HS-27A (cell line): ENCODE measurements at places on chromosomes 1 and 21.
A peak's percentile ranks its signal among the peaks of the same experiment; 100 is the strongest.

- DNase-seq, result no peak
Observed at GRCh38 chr1:202351725-202352124, 3.2 kb downstream of the PPP1R12B start.

- DNase-seq, result no peak
Observed at GRCh38 chr1:212606395-212607205, 2.0 kb upstream of the ATF3 start.

DNA sequence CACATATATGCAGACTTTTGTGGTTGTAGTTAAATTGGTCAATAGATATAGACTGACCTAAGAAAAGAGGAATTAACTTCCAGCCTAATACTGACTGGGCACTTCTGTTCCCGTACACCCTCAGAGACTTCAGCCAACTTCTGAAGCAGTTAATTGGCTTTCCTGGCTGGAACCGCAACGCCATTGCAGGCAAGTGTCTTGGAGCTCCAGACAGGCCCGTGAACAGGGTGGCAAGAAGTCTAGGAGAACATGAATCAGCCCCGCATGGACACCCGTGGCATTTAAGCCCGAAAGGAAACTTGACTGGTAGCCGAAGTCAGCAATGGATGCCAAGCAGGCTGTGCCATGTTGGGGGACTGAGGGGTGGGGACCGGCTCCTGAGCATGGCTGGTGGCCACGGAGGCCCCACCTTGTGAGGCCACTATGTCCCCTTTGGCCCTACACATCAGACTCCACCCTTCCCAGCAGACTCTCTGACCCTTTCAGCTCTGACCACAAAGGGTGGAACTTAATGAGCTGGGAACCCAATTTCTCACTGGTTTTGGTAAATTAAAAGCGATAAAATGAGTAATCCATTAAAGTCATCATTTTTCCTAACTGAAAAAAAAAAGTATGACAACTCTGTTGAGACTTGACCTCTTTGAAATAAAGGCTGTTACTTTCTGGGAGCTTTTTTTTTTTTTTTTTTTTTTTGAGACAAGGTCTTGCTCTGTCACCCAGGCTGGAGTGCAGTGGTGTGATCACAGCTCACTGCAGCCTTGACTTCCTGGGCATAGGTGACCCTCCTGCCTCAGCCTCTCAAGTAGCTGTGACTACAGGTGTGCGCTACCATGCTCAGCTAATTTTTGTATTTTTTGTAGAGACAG lies 54.1 kb downstream of the RUNX1 start:
- DNase-seq, result no peak

GRCh38 chr1:200452850-200453552 lies 43.2 kb upstream of the ZNF281 start:
- no peak for DNase-seq

- DNase-seq, result no peak
Observed at GRCh38 chr1:215418876-215419447, 148.1 kb upstream of the KCTD3 start.

DNA sequence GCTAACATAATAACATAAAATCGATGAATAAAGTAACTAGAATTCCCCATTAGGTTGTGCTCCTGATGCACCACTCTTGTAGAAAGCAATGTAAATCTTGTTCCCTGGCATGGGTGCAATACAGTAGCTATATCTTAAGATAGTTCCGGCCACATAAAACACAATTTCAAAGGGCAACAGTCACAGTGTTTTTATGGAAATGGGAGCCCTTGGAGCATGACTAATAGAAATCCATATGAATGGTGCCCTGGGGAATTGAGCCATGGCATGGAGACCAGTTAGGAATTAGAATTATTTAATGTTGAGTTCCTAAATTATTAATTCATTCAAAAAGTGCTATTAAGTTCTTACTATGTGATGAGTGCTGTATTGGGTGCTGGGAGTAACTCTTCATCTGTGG lies 118.7 kb downstream of the KCNK2 start:
- no peak for DNase-seq

- DNase-seq, result no peak
Observed at GRCh38 chr1:15706751-15707150, 22.6 kb downstream of the PLEKHM2 start.

DNA sequence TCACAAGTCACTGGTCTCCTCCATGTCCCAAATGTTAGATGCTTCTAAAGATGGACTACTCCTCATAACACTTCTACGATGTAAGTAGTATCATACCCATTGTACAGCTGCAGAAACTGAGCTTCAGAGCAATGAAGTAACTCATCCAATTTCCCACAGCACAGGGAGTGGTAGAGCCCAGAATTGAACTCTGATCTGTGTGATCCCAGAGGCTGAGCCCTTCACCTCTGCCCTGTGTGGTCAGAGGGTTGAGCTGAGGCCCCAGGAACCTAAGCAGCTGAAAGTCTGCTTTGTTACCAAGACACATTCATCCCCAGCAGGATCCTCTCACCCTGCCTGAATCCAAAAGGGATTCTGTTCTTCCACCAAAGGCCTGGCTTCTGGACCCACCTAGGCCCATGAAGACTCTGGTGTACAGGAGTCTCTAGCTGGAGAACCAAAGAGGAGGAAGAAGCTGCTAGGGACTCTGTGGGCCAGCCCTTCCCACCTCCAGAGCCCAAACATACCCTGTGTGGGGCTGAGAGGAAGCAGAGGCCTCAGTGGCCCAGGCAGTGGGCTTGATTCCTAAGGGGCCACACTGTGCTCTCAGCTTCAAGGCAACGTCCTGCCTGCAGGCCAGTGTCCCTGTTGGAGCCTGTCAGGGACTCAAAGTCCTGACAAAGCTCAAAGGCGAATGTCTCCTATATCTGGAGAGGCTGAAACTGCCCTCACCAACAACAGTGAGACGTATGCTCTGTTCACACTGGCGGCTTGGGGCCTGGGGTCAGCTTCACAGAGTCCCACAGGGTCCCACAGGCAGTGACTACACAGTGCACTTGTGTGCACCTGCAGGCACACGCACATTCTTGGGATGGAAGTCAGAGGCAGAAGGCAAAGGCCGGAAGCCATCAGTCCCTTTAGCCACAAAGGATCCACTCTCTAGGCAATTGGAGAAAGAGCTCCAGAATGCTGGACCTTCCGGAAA lies 40.4 kb upstream of the SLC30A1 start:
- DNase-seq, result no peak

DNA sequence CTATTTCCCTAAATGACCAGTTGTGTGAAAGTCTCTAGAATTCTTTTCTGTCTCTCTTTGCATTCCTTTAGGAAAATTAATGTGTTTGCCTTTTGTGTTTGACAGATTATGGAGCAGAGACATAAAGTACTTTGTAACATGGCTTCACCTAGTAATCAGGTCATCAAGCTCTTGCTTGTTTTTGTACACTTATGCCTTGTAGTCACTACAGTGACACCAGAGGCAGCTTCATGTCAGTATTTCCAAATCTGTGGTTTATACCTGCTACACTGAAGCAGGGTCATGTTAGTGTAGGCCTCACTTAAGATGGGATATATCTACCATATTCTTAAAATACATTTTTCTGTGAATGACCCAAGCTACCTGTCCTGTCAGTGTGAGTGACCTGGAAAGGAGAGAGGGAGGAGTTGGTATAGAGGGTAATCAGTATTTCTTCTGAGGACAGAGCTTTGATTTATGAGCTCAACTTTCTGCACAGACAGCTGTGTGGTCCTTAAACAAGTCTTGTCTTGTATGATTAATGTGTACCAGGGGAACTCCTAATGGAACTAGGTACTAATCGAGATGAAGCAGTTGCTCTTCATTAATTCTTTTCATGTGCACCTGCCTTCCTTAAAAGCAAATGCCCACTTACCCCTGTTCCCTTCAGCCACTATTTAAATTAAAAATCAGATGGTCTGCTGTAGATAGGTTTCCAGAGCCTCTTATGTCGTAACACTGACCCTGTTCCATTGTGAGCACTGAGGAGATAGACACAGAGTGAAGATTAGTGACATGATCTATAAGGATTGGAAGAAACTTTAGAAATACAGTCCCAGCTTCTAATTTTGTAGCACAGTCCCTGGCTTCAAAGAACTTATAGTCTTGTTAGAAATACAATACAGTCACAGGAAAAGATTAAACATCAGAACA lies 45.7 kb downstream of the MACO1 start:
- DNase-seq, result no peak

DNA sequence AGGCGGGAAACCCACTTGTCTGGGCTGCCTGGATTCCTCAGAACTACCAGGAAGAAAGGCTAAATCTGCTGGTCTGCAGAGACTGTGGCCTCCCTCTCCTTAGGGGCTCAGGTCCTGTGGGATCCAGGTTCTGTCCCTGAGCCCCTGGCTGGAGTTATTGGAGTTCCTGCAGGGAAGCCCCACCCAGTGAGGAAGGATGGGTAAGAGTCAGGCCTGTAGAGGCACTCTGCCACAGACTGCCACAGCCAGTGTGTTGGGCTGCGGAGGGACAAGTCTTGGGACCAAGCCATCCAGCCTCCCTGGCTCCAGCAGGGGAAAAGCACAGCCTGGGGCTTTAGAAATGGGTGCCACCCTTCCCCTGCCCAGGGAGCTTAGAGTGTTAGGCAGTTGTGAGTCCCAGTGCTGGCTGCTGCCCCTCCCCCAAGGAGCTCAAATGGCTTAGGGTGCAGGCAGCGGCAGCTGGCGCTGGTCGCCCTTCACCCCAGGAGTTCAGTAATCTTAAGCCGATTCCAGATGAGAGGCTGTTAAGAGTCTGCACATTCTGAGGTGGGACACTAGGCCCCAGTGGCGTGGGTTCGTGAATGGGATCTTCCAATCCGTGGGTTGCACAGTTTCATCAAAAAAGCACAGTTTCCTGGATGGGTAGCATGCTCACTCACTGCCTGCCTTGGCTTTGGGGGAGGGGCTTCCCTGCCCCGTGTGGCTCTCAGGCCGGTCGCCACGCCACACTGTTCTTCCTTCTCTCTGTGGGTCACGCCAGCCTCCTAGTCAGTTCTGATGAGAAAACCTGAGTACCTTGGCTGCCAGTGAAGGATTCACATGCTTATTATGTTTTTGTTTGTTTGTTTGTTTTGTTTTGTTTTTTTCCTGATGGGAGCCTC lies 57.6 kb upstream of the FMO3 start:
- DNase-seq, result no peak

- DNase-seq, result no peak
Observed at GRCh38 chr1:100456880-100457279, 81.1 kb upstream of the GPR88 start.

GRCh38 chr1:47893412-47893811 lies 103.8 kb downstream of the TRABD2B start:
- no peak for DNase-seq

DNA sequence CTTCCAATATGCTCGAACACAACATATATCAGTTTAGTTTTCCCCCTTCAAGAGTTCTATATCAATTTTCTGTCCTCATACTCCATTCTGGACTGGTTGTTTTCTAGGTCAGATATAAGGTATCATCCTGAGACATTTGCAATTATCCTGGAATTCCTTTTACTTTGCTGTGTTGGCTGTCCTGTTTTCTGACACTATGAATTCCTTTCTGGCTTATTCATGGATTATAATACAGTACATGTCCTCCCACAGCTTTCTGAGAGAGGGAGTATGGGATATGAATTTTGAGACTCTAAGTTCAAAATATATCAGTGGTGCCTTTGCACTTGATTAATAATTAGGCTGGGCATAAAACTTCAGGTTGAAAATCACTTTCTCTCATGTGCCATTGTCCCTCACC lies 11.9 kb downstream of the PHTF1 start:
- DNase-seq, result peak; percentile 7

GRCh38 chr1:12501661-12502060 lies 116.3 kb downstream of the DHRS3 start:
- DNase-seq, result no peak

- no peak for DNase-seq
Observed at GRCh38 chr1:94032637-94033036, 88.3 kb downstream of the ABCA4 start.

- no peak for DNase-seq
Observed at GRCh38 chr1:26724118-26724517, 28.3 kb downstream of the ARID1A start.

DNA sequence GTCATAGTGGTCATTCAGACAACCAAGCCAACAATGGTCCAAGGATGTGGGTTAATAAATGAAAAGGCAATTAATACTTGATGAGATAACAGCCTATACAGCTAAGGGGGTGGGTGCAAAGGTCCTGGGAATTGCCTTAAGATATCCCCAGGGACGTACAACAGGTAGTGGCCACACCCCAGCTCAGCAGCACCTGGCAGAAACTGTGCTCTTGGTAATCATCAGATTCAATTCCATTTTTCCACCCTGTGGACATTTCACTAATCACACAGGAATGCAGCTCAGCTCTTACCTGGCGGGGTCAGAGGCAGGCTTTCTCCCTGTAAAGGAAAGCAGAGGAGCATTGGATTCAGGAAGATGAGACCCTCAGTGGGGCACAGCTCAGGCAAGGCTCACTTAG lies 32.9 kb downstream of the FCRL5 start:
- no peak for DNase-seq

- no peak for DNase-seq
Observed at GRCh38 chr1:203095061-203095690, 9.4 kb upstream of the MYOG start.

GRCh38 chr21:38929142-38929541 lies 123.4 kb downstream of the ETS2 start:
- no peak for DNase-seq

GRCh38 chr1:28895896-28896608 lies 18.3 kb upstream of the EPB41 start:
- no peak for DNase-seq

GRCh38 chr1:22711071-22711470 lies 432 bp downstream of the EPHB2 start:
- no peak for DNase-seq

- no peak for DNase-seq
Observed at GRCh38 chr1:205782627-205783432, 7.5 kb upstream of the RAB29 start.

- no peak for DNase-seq
Observed at GRCh38 chr1:85199667-85200462, 951 bp downstream of the SYDE2 start.

GRCh38 chr1:64519901-64520300 lies 50.0 kb downstream of the CACHD1 start:
- peak; percentile 47 for DNase-seq

DNA sequence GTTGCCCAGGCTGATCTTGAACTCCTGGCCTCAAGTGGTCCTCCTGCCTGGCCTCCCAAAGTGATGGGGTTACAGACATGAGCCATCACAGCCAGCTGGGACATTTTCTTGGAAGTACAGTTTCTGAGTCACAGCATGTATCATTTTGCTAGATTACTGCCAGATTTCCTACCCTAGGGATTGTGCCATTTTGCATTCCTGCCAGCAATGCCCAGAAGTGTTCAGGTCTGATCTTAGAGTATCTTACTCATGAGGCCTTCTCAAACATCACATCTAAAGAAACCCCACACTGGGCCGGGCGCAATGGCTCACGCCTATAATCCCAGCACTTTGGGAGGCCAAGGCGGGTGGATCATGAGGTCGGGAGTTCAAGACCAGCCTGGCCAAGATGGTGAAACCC lies 10.2 kb downstream of the BMP8A start:
- DNase-seq, result no peak
